ENCODE measurements at places on chromosomes 16 and 17. TPM values are rescaled to one million over a fixed set of nuclear protein-coding genes. Genes with fewer than 3 reads are reported as not detected.

DNA sequence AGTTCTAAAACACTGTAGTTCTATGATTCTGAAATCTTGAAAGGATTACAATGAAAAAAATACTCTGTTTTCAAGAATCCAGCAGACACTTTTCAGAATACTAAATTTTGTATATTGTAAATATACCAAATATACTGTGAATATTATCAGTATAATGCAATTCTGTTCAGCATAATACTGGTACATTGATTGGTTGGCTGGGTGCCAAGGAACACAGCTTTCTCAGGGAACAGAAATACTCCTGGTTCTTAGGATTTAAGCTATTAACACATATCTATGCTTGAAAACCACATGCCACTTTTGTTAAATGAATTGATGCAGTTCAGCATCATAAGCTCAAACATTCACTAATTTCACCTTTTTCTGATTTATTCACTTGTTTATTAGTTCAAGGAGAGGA, 2.5 kb upstream of the GINS3 start:
- DNase-seq, result no peak
- H3K4me3 ChIP-seq, result no peak overlapping the region
- no peak overlapping the region for H3K27ac ChIP-seq

- no peaks in the 10 kb centered on the region for H3K27me3 ChIP-seq
- H3K4me1 ChIP-seq, result peaks cover 33% of the 10 kb centered on the region
- peaks cover 11% of the 10 kb centered on the region for H3K36me3 ChIP-seq
- peak overlapping the region; percentile 85 for H3K4me3 ChIP-seq
- peak overlapping the region; percentile 82 for H3K27ac ChIP-seq
Measured at GRCh38 chr16:57358086-57358420, 530 bp upstream of the CCL22 start.

DNA sequence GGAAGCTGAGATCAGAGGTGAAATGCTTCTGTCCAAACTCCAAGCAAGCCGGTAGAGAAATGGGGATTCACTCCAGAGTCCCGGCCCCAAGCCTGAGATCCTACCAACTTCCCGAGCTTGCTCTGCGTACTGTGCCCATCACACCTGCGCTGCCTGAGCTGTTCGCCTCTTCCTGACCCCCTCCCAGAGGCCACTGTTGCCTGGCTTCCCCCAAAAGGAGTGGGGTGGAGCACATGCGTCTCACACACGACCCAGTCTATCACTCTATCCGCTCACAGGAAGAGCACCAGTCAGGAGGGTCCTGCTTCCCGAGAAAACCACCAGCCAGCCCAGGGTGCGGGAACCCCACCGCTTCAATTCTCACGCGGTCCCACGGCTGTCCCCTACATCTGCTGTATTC, 13.5 kb upstream of the C16orf95 start:
- H3K4me3 ChIP-seq, result no peak overlapping the region
- H3K36me3 ChIP-seq, result peaks cover 66% of the 10 kb centered on the region
- H3K27ac ChIP-seq, result no peak overlapping the region
- no peaks in the 10 kb centered on the region for H3K27me3 ChIP-seq
- no peaks in the 10 kb centered on the region for H3K4me1 ChIP-seq
- no peak for DNase-seq

Gene TEKT1
- not detected for total RNA-seq

GRCh38 chr16:70454222-70455034, at the start of gene FCSK:
Gene FCSK (plus strand): TSS chr16:70454595. CDS start chr16:70463191, 8,596 bp downstream.
- H3K27ac ChIP-seq, result peak within 1 kb of the TSS; percentile 89

Gene OR3A3
- not detected for total RNA-seq

GRCh38 chr17:54924405-54924804, 23.8 kb downstream of the TOM1L1 start:
- H3K4me1 ChIP-seq, result no peaks in the 10 kb centered on the region
- no peak overlapping the region for H3K4me3 ChIP-seq
- H3K27me3 ChIP-seq, result no peaks in the 10 kb centered on the region
- no peaks in the 10 kb centered on the region for H3K36me3 ChIP-seq

Gene CCDC200
- total RNA-seq, result not detected

DNA sequence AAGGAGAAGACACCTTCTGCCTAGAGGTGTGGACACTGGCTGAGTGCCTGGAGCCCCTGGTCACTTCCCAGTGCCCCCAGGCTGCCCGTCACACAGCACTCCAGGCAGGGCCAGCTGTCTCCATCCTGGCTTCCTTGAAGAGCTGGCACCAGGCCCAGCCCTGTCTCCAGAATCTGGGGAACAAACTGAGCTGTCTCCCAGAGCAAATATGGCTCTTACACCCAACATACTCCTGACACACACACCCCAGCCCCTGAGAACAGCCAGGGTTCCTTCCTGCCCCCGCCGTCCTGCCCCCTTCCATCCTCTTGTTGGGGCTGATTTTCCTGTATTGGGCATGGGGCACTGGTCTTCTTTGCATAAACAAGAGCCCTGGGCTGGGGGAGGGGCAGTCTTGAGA, 9.1 kb downstream of the NHERF1 start:
- peaks cover 73% of the 10 kb centered on the region for H3K4me1 ChIP-seq
- peaks cover 10% of the 10 kb centered on the region for H3K36me3 ChIP-seq
- H3K27me3 ChIP-seq, result no peaks in the 10 kb centered on the region
- no peak overlapping the region for H3K27ac ChIP-seq

DNA sequence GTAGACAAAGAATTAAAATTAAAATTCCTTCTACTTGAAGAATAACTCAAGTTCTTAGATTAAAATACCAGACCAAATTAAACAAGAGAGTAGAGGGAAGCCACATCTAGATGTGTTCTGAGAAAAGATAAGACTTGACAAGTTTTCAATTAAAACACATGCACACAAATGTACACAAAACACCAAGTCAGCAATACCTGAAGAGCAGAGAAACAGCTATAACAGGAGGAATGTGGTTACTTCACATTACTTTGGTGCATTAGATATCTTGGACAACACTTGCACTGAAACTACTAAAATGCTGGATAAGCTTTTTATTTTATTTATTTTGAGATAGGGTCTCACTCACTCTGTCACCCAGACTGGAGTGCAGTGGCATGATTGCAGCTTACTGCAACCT, 113.9 kb downstream of the MAP2K4 start:
- H3K27ac ChIP-seq, result no peak overlapping the region
- DNase-seq, result no peak
- no peaks in the 10 kb centered on the region for H3K27me3 ChIP-seq

DNA sequence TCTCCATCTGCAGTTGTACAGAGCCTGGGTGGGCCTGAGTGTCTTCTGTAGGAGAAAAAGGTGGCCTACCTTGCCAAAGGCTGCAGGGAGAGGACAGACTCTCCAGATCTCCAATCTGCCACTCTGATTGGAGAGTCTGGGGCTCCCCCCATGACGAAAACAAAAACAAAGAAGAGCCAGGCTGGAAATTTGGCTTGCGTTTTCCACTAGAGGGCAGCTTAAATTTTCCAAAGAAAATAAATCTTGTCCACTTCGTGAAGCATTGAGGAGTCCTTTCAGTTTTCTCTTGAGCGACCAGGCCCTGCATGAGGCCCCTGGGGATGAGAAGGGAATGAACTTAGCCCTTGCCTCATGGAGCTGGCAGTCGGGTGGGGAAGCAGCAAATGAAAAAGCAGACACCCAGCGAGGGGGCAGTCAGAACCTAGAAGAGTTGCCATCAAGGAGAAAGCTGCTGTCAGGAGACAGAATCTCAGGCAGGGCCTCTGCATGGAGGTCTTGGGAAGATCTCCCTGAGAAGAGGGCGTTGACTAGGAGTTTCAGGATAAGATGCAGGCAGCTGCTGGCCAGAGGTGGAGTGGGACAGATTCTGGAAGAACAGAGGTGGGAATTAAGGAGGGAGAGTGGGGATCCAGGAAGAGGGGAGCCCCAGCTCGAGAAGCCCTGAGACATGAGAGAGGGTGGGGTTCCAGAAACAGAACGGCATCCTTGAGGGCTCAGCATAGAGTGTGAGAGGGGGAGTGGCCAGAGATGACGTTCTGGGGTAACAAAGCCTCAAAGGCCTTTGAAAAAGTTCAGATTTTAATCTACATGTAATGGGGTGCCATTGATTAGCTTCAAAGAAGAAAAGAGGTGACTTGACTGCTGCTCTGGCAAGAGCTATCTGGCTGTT, 8.4 kb upstream of the SHCBP1 start:
- no peak overlapping the region for H3K27ac ChIP-seq
- H3K4me3 ChIP-seq, result no peak overlapping the region
- no peaks in the 10 kb centered on the region for H3K4me1 ChIP-seq
- DNase-seq, result no peak
- H3K36me3 ChIP-seq, result no peaks in the 10 kb centered on the region
